ENCODE measurements at places on chromosomes 7 and 10.
A peak's percentile ranks its signal among the peaks of the same experiment; 100 is the strongest.

- no peak for DNase-seq
Measured at GRCh38 chr7:133934262-133934976, 192.7 kb upstream of the LRGUK start.

GRCh38 chr10:125086691-125087090 is 73.7 kb downstream of the CTBP2 start:
- DNase-seq: no peak

DNA sequence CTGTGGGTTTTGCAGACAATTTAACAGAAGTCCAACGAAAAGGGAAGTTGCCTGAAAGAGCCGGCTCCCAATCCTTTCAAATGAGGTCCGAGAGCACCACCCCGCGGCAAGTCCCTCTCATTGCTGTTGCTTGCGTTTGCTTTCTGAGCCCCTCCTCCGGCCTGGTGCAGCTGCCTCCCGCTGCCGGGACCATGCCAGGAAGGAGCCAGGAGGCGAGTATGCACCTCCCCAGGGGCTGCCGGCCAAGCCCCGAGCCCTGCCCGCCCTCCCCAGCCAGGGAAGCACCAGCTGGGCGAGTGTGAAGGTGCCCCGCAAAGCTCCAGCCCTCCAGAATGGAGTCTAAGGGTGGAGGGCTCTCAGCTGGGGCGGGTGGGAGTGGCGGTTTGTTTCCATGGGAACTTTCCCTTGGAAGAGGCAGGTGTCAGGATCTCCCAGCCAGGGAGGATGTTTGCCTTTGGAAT is 25.8 kb upstream of the PPP2R2D start:
- peak; percentile 77 for DNase-seq

DNA sequence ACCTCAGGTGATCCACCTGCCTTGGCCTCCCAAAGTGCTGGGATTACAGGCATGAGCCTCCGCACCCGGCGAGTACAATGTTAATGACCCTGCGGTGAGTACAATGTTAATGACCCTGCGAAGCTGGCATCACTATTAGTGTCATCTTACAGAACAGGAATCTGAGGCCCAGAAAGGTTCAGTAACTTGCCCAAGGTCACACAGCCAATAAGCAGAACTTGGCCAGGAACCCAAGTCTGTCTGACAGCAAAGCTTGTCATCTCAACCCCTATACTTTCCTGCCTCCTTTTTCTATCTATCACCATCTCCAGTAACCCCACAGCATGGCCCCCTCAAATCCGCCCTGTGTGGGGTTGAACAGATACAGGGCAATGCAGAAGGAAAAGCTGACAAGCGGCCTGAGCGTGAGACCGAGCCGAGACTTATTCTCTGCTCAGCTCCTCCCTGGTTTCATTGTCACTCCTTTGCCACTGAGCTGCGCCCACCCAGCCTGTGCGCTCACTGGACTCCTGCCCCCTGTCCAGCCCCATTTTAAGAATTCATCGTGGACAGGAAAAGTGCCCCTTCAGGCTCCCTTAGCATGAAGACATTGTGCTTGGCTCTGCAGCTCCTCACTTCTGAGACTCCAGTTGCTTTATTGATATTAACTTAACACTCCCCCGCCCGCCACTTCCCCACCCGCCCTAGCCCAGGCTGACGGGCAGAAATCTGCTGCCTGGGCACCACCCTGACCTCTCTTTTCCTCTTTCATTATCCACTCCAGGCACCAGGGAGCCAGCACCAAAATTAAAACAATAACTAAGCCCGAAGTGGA is 58.1 kb upstream of the LBX1 start:
- no peak for DNase-seq

DNA sequence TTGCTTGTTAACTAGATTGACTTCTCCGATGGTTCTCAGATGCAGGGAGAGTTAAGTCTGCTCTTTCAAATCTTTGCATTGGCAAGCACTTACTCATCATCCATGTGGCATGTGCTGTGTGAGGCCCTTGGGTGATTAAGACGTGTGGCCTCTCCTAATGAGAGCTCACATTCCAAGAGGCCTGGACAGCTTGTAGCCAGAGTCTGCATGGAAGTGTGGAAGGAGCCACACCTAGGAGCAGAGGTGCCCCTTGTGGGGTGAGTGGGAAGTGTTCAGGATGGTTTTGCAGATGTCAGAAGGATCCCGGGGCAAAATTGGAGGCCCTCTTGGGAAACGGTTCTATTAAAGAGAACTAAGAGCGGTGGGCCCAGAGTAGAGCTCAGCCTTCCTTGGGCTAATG is 225.9 kb downstream of the PAXIP1 start:
- no peak for DNase-seq

GRCh38 chr10:22159180-22159579 is 58.6 kb downstream of the EBLN1 start:
- no peak for DNase-seq

DNA sequence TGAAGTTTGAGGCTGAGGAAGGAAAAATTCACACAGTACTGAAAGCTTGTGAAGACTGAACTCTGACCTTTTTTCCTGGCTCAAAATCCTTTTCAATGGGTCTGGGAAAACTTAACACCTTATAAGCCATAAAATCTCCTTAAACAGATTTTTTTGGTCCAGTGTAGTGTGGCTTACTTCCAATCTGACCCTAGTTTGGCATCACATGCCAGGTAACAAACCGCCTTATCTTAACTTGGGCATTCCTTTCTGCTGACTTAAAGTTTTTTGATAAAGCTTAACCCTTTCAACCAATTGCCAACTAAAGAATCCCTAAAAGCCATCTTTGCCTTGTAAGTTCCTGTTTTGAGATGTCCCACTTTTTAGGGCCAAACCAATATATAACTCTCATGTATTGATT is 13.2 kb upstream of the ITPRID1 start:
- no peak for DNase-seq

GRCh38 chr10:92916433-92916832 is 68.1 kb downstream of the EXOC6 start:
- no peak for DNase-seq

DNA sequence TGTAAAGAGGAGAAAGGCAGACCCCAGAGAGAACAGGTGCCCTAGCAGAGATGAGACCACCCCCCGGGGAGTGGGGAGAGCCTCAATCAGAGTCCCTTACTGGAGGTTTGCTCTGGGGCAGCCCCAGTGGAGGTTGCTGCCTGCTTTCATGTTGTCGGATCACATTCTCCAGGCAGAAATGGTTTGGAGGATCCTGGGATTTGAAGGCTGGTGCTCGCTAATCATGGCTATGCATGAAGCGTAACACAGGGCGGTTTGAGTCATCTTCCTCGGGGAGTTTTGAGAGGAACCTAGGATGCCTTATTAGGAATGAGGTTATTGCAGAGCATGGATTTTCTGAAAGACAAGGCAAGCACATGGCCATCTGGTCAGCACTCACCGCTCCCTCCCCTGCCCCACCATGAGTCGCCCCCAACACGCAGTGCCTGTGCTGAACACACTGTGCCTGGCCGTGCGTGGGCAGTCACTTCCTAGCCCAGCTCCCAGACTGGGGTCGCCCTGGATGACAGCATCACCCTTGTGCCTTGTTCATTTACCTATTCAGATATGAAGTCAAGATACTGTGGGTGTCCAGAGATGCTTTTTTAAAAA is 319.9 kb downstream of the DPP6 start:
- no peak for DNase-seq

GRCh38 chr10:58704671-58705141 is 192.0 kb downstream of the BICC1 start:
- no peak for DNase-seq

DNA sequence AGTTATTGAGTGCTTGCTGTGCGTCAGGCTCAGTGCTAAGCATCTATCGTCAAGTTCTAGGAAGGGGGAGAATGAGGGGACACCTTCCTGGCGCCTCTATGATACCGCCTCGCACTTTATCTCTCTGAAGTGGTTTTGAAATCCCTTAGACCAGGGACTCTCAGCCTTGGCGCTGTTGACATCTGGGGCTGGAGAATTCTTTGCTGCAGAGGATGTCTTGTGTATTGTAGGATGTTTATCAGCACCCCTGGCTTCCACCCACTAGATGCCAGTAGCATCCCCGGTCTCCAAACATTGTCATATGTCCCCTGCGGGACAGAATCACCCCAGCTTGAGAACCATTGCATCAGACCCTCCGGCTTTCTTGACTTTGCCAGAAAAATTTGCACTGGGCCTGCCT is 285.5 kb downstream of the CCDC3 start:
- no peak for DNase-seq

DNA sequence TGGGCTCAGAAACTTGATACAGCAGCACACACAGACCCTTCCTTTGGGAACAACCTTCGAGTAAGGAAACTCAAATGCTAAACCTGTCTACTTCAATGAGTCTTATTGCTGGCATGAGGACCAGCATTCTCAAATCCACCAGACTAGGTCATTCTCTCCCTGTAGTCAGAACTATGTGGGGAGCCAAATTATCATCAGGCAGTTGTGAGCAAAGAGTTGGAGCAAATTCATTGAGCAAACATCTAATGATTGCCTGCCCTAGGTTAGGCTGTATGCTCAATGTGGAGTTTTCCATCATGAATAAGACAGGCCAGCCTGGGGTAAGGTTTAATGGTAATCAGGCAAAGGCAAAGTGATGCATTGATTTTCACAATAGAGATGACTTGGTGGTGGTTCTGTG is 3.6 kb downstream of the EPDR1 start:
- no peak for DNase-seq

- DNase-seq: no peak
Measured at GRCh38 chr10:116730464-116731260, 11.7 kb downstream of the HSPA12A start.

- no peak for DNase-seq
Measured at GRCh38 chr10:656883-657282, 32.6 kb downstream of the DIP2C start.

DNA sequence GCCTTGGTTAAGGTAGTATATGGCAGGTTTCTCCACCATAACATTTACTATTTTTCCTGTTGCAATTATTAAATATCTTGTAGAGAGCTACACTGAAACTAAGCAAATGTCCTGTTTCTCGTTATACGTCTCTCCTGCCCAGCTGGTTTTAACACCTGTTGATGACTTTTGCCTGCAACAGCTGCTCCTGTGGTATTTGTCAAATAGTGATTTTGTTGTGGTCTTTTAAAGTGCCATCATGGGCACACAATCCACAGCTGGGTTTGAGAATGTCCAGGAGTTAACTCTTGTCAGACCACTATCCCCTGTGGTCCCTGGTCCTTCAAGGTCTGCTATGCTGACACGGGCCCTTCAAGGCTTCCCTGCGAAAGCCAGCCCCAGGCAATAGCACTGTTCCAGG is 24.9 kb upstream of the SEC61G start:
- DNase-seq: no peak

DNA sequence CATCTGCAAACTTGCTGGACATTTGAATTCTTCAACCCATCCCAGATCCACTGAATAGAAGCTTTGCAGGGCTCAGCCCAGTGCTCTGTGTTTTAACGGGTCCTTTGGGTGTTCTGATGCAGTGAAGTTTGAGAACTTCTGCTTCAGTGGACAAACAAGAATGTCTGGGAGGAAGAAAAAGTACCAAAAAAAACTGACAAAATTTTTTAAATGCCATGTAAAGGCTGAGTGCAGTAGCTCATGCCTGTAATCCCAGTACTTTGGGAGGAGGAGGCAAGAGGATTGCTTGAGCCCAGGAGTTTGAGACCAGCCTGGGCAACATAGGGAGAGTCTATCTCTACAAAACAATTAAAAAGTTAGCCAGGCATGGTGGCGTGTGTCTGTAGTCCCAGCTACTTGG is 51.8 kb upstream of the FRMD4A start:
- no peak for DNase-seq

- DNase-seq: peak; percentile 51
Measured at GRCh38 chr10:8315619-8316021, 261.1 kb downstream of the GATA3 start.

DNA sequence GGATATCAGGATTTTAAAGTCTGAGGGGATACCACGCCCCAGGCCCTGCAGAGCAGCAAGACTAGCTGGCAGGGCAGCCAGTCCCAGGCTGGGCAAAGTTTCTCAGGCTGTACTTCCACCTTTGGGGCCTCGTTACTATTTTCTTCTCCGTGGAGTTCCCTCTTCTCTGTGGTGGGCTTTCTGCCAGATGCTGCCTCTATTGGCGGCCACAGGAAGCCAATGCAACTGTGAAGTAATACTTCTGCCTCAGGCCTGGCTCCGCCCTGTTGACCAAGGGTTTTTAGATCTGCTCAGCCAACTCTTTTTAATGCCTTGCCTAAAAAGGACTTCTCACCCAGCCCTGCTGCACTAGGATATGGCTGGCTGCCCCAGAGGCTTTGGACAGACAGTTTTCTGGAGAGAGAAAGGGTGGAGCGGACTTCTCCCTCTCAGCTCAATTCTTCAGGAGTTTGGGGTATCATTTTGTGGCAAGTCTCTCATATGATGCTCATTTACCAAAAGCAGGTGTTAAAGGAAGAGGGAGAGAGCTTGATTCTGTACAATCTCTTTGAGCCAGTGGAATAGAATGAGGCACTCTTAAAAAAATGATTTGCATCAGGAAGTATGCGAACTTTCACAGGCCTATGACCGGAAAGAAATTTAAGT is 67.4 kb downstream of the HHEX start:
- DNase-seq: no peak

DNA sequence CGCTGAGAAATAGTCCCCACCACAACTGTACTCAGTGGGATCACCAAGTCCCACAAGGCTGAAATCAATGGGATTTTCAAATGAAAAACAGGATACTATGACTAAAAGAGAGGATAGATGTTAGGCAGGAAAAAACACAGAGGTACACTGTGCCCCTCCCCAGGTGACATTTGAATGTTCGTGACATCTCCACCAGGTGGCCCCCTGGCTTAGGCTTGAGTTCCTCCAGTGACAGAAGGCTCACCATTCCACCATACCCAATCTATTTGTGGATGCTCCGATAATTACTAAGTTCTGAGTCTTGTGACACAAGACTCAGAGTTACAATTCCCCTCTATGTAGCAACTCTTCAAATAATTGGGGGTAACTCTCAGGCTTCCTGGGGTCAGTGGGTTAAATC is 77.5 kb upstream of the KCNMA1 start:
- DNase-seq: peak; percentile 29

- DNase-seq: no peak
Measured at GRCh38 chr7:28474640-28475039, 62.3 kb downstream of the CREB5 start.

GRCh38 chr7:115340828-115341227 is 418.9 kb downstream of the MDFIC start:
- no peak for DNase-seq

- DNase-seq: no peak
Measured at GRCh38 chr7:34772296-34772938, 114.4 kb downstream of the NPSR1 start.

GRCh38 chr7:20218279-20218678 is 1.1 kb upstream of the MACC1 start:
- no peak for DNase-seq

DNA sequence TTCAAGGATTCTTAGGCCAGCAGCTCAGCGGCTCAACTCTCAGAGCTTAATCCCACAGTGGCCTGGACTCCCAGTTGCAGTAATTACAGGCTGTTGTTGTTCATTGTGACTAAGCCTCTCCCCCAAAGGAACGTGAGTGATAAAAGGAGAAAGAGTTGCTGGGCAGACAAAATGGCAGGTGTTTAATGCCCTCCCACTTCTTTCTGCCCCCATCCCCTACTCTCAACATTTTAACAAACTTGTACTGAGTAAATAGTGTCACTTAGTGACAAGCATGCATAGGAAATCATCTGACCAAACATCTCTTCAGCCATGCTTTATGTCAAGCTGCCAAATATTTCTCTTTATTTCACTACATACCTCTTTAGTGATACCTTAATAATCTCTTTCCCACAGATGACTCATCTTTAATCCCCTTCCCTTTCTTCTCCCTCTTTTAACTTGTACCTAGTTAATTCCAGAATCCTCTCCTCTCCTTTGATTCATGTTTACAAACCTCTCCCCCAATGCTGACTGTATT is 12.4 kb upstream of the MTERF1 start:
- no peak for DNase-seq
